ENCODE measurements at places on chromosomes 5 and 9.

GRCh38 chr9:14215614-14216013, 98.3 kb downstream of the NFIB start:
- DNase-seq, result no peak

DNA sequence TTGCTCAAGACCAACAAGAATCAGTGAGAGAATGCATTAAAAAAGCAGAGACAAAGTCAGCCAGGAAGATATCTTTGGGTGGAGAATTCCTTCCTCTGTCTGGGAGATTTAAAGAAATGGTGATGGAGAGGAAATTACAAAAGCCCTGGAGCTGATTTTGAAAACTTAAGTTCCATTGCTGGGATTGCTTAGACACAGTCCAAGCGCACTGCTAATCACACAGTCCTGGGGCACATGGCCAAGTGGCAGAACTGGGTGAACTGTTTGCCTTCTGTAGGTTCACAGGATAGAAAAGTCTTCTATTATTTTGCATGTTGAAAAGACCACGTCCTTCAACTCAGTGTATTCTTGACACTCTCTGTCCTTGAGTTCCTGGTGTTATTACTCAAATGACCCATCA, 284.9 kb upstream of the FBXL7 start:
- DNase-seq, result no peak

- DNase-seq, result no peak
Measured at GRCh38 chr5:98307811-98308210, 465.7 kb upstream of the RGMB start.

- no peak for DNase-seq
Measured at GRCh38 chr9:33893861-33894260, 76.9 kb downstream of the UBE2R2 start.

DNA sequence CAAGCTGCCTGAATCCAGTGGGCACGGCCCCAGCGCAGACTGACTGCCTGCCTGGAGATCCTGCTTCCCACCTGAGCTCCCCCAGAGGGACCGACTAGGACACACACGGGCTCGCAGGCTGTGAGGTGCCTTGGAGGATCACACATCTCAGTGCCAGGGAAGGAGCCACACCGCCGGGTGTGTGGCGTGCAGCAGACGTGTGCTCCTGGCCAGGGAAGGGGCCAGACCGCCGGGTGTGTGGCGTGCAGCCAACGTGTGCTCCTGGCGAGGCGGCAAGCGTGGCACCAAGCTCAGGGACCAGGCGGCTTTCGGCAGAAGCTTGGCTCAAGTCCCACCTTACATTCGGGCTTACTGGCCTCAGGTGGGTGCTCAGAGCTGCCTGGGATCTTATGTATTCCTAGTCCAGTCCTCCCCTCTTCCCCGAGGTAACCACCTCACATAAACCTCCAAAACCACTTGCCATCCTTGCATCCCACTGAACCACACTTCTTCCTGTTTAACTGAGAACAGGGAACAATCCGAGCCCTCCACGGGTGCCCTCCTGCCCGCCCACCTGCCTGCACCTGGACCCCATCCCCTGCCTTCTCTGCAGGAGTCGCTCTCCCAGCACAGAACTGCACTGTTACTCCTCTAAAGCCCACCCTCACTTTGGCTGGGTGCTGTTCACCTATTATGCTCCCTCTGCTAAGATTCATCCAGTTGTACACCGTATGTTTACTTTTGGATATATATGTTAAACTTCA, 22.4 kb upstream of the MRNIP start:
- no peak for DNase-seq

- DNase-seq, result no peak
Measured at GRCh38 chr9:98767196-98767595, 29.2 kb downstream of the ANKS6 start.

DNA sequence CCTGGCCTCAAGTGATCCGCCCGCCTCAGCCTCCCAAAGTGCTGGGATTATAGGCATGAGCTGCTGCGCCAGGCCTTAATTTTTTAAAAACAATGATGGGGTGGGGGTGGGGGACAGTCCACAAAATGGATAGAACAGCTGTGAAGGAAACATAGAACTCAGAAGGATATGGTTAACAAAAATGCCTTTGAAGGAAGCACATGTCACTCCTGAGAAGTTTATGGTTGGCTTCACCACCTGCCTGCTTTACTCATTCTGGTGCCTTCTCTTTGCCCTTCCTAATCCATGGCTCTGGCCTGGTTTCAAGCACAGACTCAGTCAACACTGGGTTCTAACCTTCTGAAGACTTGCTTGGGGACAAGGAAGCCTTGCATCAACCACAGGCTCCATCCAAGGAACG, 10.3 kb downstream of the BAG1 start:
- DNase-seq, result no peak

GRCh38 chr9:36154331-36154952, 14.7 kb upstream of the CCIN start:
- DNase-seq, result no peak

GRCh38 chr5:168219515-168220410, 71.7 kb upstream of the WWC1 start:
- no peak for DNase-seq

GRCh38 chr5:69492391-69492922, at the start of gene OCLN:
OCLN (plus strand) TSS chr5:69492790; CDS start chr5:69504245, 11,455 bp downstream.
- peak; percentile 13 for DNase-seq

DNA sequence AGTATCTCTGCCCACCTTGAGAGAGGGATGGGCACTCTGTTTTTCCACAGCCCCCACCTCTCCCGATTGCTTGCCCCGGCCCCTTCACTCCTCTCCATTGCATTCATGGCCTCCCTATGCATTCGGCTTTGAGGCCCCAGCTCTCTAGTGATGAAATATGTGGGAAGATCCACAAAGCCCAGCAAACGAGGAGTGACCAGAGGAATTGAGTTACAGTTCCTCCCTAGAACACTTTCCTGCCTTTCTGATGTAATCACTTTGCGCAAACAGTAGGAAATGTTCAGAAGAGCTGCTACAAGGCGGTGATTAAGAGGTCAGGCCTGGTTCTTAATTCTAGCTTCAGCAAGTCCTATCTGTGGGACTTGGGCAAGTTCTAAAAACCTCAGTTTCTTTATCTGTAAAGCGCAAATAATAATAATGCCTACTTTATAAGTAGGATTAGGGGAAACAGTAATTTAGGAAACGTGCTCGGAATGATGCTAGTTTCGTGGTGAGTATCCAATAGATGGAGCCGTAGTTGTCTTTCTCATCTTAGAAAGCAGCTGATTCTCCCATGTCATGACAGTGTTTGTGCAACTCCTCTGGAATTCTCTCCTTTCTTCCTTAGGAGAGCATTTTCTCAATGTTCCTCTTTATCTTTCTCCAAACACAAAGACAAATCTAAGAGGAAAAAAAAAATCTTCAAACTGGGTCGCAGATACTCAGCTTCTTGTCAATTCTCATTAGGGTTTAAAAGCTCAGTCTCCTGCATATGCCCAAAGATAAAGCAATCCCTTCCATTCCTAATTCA, 99.5 kb upstream of the MSX2 start:
- DNase-seq, result no peak

GRCh38 chr9:18317896-18318295, 156.1 kb upstream of the ADAMTSL1 start:
- no peak for DNase-seq

GRCh38 chr5:125045646-125046045, 299.2 kb upstream of the ZNF608 start:
- no peak for DNase-seq

GRCh38 chr5:10421896-10422691, 19.6 kb upstream of the ROPN1L start:
- no peak for DNase-seq

DNA sequence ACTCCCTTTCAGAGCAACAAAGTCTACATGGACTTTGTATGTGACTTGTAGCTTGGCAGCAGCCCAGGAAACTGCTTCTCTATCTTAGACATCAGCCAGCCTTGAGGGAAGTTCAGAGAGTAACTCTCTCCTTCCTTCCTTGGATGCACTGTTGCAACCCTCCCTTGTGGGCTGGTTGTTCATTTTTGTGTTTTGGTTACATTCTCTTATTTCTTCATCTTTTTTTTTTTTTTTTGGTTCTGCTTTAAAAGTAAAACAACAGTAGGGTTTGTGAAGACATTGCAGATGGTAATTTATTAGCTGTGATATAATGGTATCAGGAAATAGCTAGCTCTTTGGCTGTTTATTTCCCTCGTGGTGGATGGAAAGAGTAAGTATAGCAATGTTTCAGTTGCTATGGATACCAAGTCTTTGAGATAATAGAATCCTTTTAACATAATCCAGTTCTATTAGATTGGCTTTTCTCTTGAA, 97.9 kb upstream of the MAMDC2 start:
- no peak for DNase-seq

GRCh38 chr5:74316064-74316603, 324.4 kb downstream of the ENC1 start:
- no peak for DNase-seq

- DNase-seq, result peak; percentile 97
Measured at GRCh38 chr9:76729980-76730737, 34.1 kb upstream of the PCA3 start.

- no peak for DNase-seq
Measured at GRCh38 chr9:93110311-93110855, 14.4 kb downstream of the CARD19 start.

GRCh38 chr5:74579215-74579614, 61.3 kb downstream of the ENC1 start:
- DNase-seq, result no peak

- DNase-seq, result no peak
Measured at GRCh38 chr9:86795047-86795442, 152.3 kb downstream of the GAS1 start.

GRCh38 chr5:147949711-147950573, 43.6 kb upstream of the C5orf46 start:
- no peak for DNase-seq

DNA sequence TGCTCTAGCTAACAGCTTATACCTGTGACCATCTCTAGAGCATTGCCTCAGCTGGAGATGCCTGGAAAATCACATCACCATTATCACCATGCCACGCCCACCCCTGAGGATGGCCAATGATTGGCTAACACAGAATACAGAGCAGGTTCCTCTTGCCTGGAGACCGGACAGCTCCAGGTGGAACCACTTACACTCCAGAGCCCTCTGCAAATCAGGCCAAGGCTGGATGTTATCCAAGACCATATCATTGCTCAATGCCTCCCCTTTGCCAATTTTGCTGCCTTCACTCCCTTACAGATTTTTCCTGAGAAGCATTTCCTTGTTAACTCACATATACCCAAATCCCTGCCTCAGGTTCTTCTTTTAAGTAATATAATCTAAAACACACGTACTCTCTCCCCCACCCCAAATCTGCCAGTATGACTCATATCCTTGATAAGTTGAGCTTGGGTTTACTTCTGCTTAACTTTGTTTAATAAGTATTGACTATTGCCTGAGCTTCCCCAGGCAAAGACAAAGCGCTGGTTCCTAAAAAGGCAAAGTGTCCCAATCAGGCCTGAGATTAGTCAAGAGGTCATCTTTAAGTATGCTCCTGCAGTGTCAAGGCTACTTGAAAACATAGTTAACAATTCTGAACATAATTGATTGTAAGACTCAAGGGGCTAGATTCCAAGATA, 309.6 kb downstream of the EPB41L4A start:
- no peak for DNase-seq

DNA sequence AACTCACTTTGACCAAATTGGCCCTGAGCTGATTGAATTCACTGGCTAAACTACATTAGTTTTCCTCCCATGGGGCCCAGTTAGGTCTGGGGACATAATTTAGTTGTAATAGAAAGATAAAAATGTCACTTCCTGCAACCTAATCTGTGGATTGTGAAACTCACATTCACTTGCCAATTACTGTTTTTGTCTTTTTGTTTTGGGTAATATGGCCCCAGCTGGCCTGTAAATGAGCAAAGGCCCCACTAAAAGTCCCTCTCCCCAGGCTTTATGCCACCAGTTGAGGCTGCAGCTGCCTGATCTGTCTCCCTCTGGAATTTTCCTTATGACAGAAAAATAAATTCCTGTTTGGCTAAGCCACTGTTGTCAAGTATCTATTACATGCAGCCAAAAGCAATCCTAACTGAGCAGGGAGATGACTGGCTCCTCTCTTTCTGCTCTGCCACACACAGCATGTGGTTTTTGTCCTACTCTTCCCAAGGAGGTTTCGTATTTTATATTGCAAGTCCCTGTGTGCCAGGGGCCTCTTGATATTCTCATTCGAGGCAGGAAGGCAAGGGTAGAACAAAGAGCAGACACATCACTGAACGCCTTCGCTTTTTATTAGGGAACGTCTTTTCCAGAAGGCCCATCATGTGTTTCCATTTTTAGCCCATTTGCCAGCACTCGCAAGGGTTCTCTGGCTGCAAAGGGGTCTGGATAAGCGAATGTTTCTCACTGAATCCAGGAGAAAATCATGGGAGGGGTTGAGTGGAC, 24.1 kb upstream of the SLC25A48 start:
- no peak for DNase-seq

- DNase-seq, result no peak
Measured at GRCh38 chr5:122120957-122121356, 8.4 kb upstream of the ZNF474 start.

- DNase-seq, result no peak
Measured at GRCh38 chr5:132354381-132355139, 14.9 kb upstream of the SLC22A5 start.

DNA sequence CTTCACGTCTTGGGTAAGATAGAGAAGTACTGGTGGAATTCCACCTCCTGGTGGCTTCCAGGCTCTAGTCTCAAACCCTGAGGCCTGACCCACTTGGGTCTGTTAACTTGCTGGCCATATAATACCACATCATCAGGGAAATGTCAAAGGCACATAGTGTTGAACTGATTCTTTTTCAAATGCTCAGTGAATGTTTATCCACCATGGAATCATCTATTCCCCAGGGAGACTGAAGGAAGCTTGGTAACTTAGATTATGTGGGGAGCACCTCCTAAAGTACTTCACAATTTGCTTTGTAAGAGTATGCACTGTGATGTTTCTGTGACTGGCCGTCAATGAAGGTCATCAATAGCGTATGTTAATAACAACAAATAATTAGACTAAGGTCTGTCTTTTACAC, 16.1 kb downstream of the MACROH2A1 start:
- no peak for DNase-seq

- DNase-seq, result no peak
Measured at GRCh38 chr5:53482717-53483638, 2.5 kb downstream of the FST start.

GRCh38 chr9:130394320-130394719, 50.4 kb upstream of the ASS1 start:
- no peak for DNase-seq

DNA sequence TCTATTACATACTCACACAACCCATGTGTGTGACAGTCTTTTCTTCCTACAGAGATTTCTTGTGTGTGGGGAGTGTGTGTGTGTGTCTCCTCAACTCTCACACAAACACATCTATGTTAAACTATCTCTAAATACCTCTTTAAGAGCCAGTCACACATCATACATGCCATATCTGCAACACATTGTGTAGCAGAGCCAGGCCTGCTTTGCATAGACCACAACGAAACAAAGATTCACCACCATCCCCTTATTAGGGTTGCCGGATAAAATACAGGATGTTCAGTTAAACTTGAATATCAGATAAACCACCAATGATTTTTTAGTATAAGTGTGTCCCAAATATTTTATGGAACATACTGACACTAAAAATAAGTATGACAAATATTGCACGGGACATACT, 2.3 kb downstream of the FAM170A start:
- no peak for DNase-seq

GRCh38 chr9:7097040-7097715, 339.4 kb downstream of the KDM4C start:
- no peak for DNase-seq

Data from NCI-H1417 treated with DMSO at 0.1 percent for 48 hours (cell line).